ENCODE measurements at places on chromosomes 2 and 18. TPM values are rescaled to one million over a fixed set of nuclear protein-coding genes. Genes with fewer than 3 reads are reported as not detected.

GRCh38 chr18:58280191-58280590 lies 236.2 kb downstream of the NEDD4L start:
- DNase-seq: no peak

DNA sequence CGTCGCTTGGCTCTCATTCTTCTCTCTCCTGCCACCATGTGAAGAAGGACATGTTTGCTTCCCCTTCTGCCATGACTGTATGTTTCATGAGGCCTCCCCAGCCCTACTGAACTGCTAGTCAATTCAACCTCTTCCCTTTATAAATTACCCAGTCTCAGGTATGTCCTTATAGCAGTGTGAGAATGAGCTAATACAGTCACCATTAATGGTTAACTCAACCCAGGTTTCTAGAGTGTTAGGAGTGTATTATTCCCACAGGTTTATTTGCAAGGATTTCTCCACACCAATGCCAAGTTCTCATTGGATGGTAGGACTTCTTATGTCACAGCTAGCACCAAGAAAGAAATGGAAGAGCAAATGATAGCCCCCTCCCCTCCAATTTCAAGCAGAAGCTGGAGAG lies 71.9 kb downstream of the DYNAP start:
- DNase-seq: no peak

- DNase-seq: no peak
These were observed 121.1 kb upstream of the KLHL14 start for GRCh38 chr18:32893915-32894314.

DNA sequence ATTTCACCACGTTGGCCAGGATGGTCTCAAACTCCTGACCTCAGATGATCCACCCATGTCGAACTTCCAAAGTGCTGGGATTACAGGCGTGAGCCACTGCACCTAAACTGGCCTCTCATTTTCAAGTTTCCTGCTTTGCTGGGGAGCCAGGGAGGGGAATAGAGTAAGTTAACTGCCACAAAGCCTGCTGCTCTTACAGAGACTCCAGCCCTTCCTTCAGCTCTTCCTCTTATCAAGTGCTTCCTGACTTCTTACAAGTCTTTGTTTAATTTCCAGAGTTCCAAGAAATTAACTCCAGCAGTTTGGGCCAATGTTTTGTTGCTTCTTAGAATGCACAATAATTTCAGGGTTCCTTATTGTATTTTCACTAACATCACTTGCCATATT lies 24.3 kb upstream of the UBE2F start:
- no peak for DNase-seq

LOXHD1 gene
- total RNA-seq: 0.97 TPM

GRCh38 chr18:10231220-10231619 lies 223.2 kb upstream of the APCDD1 start:
- DNase-seq: no peak

GRCh38 chr2:127046579-127046978 lies 60.4 kb downstream of the BIN1 start:
- DNase-seq: no peak

DNA sequence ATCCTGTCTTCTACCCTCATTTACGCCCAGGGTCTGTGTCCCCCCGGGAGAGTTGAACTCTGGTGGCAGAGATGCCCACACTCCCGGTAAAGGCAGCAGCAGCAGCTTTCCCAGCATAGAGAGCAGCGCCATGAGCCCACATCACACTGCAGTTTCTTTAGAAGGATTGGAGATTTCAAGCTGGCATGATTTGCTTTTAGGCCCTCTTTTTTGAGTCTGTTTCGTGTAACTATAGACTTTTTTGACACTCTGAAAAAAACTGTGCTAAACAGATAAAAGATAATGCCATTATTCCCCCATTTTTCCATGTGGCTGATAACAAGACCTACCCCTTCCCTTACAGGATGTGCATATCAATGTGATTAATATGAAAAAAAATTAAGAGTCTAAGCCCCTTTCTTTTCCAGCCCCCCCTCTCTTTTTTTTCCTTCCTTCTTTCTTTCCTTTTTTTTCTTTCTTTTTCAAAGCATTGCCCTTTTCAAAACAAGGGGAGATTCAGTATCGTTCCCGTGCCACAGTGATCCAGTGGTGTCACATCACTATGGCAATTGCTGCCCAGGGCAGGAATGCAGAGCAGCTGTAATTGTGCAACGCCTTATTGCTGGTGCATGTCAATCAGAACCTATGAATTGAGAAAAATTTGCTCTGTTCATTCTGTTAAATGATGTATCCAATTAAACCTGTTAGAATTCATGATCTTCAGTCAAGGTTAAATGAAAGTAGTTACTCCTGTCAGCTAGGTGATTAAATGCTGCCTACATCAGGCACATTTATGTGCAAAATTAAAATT lies 104.5 kb downstream of the CDCA7 start:
- no peak for DNase-seq

- DNase-seq: no peak
These were observed 537.9 kb upstream of the LRATD1 start for GRCh38 chr2:14094592-14094991.

DNA sequence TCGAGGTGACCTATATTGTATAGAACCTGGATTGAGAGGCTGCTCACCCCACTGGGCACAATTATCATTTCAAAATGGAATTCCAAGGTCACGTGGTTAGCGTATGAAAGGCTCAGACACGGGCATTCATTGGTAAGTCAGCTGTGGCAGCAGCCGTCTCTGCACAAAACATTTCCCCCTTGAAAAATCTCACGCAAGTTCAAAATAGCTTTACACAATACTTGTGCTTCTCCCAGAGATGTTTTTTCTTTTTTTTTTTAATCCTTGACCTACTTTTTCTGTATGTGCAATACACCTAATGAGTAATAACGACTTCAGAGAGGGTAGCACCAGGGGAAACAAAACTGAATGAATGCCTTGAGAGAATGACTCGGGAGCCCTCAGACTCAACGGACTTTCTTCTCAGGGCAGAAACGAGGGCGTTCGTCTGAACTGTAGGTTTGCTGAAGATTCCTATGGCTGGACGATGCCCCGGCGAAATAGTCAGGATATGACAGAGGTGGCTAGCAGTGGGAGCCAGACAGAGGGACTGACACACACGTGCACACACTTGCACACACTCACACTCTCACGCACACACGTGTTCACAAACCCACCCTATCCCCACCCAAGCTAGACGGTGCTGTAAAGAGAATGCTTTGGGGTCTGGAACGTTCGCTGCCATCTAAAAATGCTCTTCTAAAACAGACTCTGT lies 77.8 kb downstream of the PDCL3 start:
- no peak for DNase-seq

DNA sequence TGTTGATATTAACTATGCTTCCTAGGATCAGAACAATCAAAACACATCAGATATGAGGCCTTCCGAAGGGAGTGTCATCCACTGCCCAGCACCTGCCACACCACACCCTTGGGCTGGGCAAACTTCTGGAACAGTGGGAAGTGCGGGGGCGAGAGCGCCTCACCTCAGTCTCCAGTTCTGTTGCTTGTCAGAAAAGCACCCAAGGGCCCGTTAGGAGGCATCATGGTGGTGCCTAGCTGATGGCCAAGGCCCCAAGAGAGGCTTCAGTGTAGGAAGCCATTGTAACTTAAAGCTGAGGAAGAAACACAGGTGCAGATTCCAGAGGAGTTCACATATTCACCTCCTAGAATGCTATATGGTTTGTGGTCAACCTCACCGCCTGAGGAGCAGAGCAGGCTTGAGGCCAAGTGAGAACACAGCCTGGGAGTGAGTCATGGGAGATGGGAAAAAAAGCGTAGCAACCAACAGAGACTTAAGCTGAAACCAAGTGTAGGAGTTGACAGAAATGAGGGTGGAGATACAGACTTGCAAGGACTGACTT lies 85.1 kb upstream of the ATL2 start:
- DNase-seq: no peak

- no peak for DNase-seq
These were observed 3.8 kb downstream of the SOCS6 start for GRCh38 chr18:70292628-70293027.

GRCh38 chr2:42193722-42194187 lies 24.6 kb downstream of the EML4 start:
- no peak for DNase-seq

- DNase-seq: no peak
These were observed 166.2 kb downstream of the ATAD2B start for GRCh38 chr2:23760736-23761135.

CEP192 gene
- 47.8 TPM for total RNA-seq

- DNase-seq: no peak
These were observed 40.2 kb downstream of the POLR1A start for GRCh38 chr2:86065512-86065911.

DNA sequence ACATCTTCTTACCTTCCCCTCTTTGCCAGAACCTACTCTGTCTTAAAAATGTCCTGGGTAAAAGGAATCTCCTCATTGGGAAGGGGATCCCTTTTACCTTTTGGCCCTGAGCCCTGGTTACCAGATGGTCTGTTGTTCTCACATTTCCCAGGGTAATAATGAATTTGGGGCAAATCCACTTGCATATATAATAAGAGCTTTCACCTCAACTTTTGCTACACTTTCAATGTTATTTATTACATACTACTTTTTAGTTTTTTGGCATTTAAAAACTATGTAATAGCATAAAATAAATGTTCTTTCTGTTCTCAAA lies 15.0 kb downstream of the CERS6 start:
- DNase-seq: no peak

PIEZO2 gene
- total RNA-seq: 7.4 TPM

- no peak for DNase-seq
These were observed 13.7 kb downstream of the VAPA start for GRCh38 chr18:9927392-9928063.

- no peak for DNase-seq
These were observed 38.4 kb upstream of the NCKAP5 start for GRCh38 chr2:133606616-133607015.

AQP12B gene
- not detected for total RNA-seq

GRCh38 chr2:173191601-173192000 lies 116.0 kb downstream of the MAP3K20 start:
- DNase-seq: no peak

CCDC74B gene
- 6.7 TPM for total RNA-seq

DNA sequence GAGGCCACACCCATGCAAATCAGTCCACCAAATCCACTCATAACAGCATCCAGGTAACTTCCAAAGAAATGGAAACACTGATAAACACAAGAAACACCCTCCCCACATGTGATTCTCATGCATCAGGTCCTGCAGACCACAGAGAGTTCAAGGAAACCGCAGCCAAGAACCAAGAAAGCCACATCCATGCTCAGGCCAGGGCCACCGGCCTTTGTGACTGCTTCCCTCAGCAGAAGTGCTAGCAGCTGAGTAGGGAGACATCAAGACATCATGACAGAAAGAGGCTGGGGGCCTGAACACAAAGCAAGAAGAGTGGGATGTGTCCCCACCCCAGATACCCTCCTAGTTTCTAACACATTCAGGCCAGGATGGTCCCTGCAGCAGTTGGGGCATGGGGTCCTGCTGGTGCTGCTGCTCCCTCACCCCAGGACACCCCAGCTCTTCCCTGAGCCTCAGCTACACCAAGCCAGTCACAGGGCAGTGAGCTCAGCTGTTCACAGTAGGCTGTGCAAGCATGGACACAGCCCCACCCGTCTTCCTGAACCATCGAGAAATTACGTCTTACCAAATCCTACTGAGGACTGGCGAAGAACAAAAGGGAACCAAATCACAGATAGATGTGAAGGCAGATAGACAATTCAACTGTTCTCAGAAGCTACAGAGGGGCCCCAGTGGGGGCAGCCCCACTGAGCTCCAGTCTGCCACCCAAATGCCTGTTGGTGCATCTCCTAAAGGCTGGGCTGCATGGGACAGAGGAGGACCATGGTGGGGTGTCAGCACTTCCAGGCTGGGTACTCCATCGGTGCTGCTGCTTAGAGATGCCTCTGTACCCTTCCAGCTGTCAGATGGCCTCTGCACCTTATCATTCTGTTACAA lies 60.9 kb downstream of the HDAC4 start:
- DNase-seq: no peak

- DNase-seq: no peak
These were observed 13.3 kb upstream of the C18orf32 start for GRCh38 chr18:49500201-49500921.

ROCK2 gene
- 102 TPM for total RNA-seq

- DNase-seq: no peak
These were observed 927.5 kb downstream of the ERBB4 start for GRCh38 chr2:211611061-211611518.

DNA sequence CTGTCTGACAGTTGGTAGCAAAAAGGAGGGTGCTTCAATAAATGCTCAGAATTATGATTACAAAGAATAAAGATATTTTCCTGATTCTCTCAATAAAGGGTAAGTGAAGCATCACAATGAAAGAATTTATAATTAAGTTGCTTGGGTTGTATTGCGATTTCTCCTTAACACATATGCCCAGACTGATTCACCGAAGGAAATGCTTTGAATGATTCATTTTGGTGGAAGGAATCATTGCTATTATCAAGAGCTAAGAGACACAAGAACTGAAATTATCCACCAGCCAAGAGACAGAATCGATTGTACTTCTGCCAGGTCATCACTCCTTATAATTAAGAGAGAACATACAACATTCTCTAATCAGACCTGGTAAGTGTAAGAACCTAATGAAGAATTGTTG lies 301.4 kb downstream of the NR4A2 start:
- no peak for DNase-seq

DNA sequence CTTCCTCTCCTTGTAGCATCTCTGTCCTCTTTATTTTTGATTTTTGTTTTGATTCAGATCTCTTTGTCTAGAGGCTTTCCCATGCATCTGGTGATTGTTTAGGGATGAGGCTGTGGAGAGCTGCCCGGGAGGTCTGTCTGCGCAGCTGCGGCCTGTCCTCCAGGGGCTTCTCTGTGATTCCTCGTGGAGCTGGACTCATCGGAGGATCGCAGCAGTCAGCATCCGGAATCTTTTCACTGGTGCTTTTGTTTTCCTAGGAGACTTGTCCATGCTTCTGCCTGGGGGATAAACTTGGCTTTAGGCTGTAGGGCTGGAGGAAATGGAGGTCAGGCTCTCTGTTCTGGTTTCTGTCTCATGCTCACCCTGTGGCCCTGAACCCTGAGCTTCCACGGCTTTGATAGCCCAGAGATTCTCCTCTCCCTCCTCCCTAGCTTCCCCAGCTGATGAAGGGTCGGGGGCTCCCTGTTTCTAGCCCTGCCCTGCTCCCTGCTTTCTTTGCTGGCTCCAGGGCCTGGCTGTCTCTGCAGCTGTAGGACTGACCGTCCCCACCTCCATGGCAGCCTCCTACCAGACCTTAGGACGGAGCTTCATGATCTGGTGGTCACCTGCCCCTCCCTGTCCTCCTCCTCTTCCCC lies 35.5 kb downstream of the ZNF532 start:
- DNase-seq: no peak

GRCh38 chr18:78637442-78638402 lies 341.9 kb upstream of the SALL3 start:
- DNase-seq: no peak

IL36B gene
- not detected for total RNA-seq

DNA sequence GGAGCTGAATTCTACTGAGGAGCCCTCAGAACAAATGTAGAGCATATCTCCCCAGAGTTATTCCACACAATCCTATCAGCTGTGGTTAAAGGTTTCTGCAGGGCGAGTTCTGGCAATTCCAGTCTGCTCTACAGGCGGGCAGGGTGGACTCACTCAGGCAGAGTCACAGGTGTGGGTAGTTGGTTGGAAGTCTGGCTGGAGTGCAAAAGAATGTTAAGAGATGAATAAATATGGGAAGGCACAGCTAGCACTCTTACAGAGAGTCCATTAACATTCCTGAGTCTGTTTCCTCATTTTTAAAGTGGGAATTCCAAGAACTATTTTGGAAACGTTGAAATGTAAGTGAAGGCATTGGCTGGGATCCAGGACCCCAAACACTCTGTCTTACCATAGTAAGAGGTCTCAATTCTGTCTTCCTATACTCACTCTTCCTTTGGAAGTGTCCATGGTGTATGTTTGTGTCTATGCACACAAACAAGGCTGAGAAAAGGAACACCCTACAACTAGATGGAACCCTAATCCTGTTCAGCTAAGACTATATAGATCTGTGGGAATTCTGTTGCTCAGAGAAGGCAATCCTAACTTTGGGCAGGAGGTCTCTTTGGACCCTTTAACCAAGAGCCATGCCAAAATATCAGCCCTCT lies 63.3 kb upstream of the AQP4 start:
- no peak for DNase-seq
